ENCODE measurements at places on chromosomes 12 and 14.

- DNase-seq, result no peak
These were observed 225.4 kb downstream of the RBM19 start for GRCh38 chr12:113740699-113741098.

DNA sequence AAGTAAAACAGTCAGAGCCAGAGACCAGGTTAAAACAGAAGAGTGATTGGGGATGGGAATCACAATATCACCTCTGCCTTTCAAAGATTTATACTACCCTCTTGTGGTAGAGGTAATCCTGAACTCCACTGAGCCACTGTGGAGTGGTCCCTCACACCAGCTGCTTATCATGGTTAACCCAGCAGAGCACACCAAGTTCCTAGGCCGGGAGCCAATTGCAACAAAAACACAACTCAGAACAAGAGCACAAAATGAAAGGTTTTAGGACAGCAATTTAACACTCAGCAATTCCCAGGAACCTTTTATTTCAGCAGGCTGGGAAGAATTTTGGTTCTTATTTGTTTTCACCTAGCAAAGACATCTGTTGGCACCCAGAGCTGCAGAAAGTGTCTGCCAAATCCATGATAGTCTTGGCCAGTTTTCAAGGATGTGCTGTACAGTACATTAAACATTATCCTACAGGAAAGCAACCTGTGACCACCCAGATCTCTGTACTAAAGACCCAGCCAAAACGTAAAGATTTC, 220.5 kb upstream of the ATXN7L3B start:
- peak; percentile 59 for DNase-seq

DNA sequence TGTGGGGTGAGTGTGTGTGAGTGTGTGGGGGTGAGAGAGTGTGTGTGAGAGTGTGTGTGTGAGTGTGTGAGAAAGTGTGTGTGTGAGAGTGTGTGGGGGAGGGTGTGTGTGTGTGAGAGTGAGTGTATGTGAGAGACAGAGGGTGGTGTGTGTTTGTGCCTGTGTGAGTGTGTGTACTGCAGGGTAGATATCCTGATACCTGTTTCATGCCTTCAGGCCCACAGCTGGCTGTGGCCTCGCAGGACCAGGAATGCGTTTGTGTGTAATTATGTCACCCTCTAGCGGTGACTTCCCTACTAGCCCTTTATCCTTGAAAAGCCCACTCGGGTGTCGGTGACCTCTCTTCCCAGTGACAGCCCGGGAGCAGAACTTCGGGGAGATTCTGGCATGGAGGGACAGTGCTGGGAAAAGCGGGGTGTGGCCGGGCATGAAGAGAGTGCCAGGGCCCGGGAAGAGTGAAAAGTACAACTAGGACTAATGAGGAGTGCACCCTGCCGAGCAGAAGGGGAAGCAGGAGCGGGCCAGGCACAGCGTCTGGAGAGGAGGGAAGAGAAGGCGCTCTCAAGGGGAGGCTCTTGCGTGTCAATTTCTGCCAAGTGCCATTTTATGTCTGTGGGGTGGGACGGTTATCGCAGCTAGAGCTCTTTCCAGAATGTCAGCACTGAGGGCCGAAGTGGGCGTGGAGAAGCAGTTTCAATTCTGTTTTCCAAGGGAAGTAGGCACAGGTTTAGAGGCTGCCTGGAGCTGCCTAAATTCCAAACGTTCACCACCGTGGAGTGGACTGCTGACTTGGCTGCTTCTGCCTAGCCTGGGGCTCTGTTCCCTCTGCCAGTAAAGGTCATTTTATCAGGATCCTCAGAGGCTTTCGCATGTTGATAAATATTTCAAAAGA, 11.0 kb upstream of the FBXL14 start:
- DNase-seq, result peak; percentile 94

DNA sequence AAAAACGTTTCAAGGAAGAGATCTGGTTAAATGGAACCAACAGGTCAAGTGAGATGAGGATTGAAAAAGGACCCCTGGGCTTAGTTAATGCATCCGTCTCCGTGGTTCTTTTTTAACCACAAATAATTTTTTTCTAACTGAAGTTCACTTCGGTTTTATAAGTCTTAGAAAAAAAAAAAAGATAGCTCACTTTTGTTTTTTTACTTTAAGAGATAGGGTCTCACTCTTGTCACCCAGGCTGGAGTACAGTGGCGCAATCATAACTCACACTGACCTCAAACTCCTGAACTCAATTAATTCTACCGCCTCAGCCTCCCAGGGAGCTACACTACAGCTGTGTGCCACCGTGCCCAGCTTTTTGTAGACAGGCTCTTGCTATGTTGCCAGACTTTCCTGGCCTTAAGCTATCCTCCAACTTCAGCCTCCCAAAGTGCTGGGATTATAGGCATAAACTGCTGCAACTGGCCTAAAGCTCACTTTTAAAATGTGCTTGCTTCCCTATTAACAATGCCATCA, 11.8 kb downstream of the HNRNPC start:
- DNase-seq, result no peak

DNA sequence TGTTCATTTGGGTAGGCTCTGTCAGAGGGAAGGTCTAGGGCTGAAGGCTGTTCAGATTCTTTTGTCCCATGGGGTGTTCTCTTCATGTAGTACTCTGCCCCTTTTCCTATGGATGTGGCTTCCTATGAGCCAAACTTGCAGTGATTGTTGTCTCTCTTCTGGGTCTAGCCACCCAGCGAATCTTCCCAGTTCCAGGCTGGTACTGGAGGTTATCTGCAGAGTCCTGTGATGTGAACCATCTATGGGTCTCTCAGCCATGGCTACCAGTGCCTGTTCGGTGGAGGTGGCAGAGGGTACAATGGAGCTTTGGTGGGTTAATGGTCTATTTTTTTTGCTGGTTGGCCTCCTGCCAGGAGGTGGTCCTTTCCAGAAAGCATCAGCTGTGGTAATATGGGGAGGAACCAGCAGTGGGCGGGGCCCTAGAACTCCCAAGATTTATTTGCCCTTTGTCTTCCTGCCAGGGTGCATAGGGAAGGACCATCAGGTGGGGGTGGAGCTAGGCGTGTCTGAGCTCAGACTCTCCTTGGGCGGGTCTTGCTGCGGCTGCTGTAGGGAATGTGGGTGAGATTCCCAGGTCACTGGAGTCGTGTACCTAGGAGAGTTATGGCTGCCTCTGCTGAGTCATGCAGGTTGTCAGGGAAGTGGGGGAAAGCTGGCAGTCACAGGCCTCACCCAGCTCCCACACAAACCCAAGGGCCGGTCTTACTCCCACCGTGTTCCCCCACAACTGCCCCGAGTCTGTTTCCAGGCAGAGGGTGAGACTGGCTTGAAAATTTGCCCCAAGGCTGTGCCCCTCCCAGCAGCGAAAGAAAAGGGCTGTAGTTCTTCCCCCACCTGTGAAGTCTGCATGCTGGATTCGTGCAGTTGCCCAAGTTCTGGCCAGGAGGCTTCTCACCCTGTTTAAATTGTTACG, 17.5 kb downstream of the MTRFR start:
- DNase-seq, result peak; percentile 87

- no peak for DNase-seq
These were observed 170.9 kb downstream of the GRIP1 start for GRCh38 chr12:66508025-66508424.

DNA sequence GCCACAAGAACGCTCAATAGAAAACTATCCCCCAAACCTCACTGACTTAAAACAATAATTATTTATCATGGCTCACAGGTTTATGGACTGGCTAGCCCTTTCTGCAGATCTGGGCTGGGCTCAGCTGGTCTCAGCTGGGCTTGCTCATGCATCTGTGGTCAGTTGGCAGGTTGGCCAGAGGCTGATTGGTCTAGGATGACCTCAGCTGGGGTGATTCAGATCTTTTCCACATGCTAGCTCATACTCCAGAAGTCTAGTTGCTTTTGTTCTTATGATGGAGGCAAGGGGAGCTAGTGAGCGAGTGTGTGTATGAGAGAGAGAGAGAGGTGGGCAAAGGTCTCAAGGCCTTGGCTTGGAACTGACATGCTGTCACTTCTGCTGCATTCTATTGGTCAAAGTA, 181.2 kb upstream of the NRXN3 start:
- DNase-seq, result peak; percentile 57

- no peak for DNase-seq
These were observed 8.4 kb downstream of the GPRC5A start for GRCh38 chr12:12899530-12900380.

GRCh38 chr12:12582895-12583303, 20.2 kb upstream of the DUSP16 start:
- no peak for DNase-seq

DNA sequence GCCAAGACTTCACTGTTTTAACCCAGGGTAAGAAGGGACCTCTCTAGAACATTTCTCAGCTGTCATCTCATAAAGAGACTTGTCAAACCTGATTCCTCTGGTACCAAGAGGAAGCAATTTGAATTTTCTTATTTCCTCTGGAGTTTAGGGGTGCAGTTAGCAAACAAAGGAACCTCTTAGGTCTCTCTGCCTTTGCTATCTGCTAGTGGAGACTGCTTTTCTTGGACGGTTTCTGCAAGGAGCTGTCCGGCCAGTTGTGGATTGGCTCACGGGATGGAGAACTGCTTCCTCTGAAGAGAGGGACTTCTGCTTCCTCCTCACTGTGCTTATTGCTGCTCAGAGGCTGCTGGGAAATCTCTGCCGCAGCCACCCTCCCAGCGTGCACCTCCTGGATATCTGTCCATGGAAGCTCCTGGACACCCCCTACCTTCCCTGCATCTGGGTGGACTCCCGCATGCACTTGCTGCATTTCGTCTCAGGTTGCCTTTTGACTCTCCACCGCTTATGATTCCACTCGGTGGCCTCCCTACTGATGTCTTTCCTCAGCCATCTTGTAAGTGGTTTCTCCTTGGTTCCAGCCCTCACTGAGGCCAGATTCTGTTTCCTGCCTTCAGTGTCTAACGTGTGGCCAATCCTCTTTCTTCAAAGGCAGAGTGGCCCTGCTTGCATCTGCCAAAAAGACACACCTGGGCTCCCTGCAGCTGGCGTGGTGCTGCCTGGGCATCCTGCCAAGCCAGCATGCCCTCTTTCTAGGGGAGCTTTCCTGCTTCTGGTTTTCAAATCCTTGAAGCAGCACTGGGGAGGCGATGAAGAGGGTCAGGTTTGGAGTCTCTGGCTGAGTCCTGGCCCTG, 187.3 kb downstream of the CHST11 start:
- DNase-seq, result no peak

DNA sequence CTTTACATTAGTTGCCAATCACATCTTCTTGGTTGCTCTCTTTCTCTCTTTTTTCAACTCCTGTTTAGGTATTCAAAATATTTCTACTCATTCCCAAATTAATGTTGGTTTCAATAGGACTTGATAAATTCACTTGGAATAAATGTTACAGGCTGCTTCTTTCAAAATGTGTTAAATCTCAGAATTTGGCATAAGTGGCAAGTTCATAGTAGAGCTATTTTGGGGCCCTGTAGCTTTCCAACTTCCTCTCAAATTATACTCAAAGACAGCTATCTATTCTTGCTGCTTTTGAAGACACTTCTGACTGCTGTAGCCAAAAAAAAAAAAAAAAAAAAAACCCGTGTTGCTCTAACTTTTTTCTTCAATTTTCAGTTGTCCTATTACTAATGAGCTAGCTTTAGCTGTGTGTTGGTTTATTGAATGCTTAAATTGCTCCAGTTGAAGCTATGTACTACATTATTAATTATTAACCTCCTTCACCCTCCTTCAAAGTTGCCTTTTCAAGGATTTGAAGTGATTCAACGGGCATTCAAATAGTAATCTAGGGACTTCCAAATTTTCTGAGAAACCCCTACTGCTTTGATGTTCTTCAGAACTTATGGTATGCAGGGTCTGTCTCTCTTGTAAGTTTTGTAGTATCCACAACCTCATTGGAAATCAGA, 554.6 kb upstream of the FLRT2 start:
- DNase-seq, result no peak

DNA sequence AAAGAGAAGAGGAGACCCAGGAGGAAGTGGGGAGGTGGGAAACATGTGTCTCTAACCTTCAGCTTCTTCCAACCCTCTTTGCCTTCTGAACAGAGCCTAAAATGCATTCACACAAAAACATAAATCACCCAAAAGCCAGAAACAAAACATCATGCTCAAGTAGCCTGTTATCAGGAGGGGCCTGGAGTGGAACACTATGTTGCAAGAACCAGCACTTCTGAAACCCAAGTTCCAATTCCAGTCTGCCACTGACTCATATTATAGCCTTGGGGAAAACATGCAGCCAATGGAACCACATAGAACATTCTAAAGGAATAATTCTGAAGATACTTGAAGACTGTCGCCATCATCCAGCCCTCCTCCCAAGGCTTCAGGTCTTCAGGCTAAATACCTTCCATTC, 169.8 kb upstream of the PLXNC1 start:
- DNase-seq, result peak; percentile 78

DNA sequence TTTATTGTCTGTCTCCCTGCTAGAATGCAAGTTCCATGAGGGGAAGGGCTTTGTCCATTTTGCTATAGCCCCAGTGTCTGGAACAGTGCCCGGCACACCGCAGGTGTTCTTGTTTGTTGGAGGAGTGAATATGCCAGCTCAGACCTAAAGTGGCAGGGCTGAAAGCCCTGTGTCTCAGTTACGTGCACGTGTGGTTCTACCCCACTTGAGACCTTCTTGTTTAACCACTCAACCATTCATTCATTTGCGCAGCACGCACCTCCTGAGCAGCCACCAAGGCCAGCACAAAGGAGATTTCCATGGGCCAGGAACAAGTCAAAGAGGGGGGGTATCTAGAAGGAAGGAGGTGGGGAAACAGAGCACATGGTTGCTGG, 338.0 kb upstream of the FKBP4 start:
- DNase-seq, result no peak

DNA sequence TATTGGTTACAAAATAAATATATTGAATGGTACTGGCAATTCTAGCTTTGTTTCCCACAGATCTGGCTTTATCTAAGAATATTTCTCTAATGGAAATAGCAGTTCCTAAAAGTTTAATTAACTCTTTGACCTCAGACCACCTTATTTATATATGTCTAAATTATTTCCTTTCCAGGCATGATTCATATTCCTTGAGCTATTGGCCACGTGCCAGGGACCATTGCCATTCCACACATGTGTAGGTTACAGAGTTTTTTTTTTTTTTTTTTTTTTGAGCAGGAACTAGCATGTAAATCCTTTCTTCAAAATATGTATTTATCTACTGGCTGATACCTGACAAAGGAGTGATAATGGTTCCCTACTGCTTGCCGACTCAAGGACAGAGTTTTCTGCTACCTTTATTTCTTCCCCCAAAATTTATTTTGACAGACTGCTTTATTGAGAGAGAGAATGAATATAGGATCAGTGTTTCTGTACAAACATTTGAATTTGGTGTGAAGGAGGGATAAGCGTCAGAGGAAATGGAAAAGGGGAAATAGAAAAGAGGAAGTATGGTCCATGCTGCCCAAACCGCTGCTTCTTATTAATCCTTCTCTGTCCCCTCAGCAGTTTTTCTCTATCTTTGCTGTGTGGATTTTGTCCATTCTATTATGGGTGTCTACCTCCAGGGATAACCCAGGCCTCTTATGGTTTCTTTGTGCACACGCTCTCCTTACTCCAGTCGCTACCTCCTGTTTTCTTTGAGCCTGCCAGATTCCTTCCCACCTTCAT, 36.4 kb downstream of the PDE3A start:
- DNase-seq, result no peak

DNA sequence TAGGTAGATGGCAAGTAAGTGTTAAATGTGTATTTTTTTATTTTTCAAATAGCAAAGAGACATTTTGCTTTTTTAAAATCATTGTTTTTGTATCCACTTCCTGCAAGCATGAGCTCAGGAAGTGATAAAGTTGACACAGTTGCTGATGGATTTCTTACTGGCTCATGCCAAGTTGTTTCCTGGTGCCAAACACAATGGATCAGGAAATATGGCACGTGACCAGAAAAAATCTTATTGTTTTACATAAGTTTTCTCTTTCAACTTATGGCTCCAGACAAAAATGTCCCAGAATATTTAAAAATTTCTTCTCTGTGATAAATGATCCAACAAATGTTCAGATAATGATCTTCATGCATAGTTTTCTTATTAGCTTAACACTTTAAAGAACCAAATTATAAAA, 1279.1 kb upstream of the FLRT2 start:
- DNase-seq, result no peak

GRCh38 chr12:129871991-129872972, 31.5 kb downstream of the TMEM132D start:
- DNase-seq, result peak; percentile 54

Measured in islet precursor cell (in vitro differentiated cells).